HepG2 (cell line): ENCODE measurements at places on chromosomes 5 and 9. TPM values are rescaled to one million over a fixed set of nuclear protein-coding genes. Genes with fewer than 3 reads are reported as not detected.

Gene APBA1
- total RNA-seq: 0.15 TPM in 1 of 2 replicates, not detected in the other

DNA sequence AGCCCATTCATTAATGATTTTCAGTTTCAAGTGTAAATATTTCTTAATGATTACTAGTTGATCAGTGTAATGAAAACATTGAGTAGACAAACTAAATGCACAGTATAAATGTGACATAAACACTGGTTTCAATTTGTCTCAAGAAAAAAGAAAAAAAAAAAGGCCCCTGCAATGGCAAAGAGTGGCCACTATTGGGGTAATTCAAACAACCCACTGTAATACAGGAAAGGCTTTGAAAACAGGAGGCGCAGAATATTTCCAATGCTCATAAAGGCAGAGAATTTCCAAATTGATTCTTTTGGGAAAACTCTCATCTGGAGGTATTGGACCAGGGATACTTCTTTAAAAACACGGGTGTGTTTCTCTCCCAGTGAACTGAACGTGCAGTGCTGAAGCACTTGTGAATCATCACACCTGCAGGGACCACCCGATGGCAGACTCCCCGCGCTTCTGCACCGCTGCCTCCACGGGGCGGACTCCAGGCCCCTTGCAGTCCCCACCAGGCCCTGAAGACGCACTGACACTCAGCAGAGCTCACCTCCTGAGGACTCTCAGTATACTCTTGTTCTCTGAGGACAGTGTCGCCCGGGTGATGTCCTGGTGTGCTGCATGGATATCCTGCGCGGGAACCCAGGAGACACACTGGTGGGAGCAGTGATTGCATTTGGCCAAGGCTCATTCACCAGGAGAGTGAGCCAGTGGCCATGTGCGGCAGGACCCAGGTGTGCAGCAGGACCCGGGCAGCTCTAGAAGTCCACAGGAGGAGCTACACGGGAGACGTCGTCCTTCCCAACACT lies 227.6 kb upstream of the IRX4 start:
- no peak for DNase-seq

Gene RGMB
- 2.3 and 3.8 TPM in 2 replicates for total RNA-seq

Gene POU5F2
- 0.10 and 0.38 TPM in 2 replicates for total RNA-seq

Gene SPATA31E1
- not detected in 2 replicates for total RNA-seq

GRCh38 chr5:123830575-123830974 lies 318.6 kb downstream of the CSNK1G3 start:
- no peak for DNase-seq

- DNase-seq: no peak
Measured at GRCh38 chr9:128399861-128400260, 20.8 kb upstream of the CERCAM start.

Gene DMXL1
- 18.6 and 22.9 TPM in 2 replicates for total RNA-seq

- no peak for DNase-seq
Measured at GRCh38 chr9:109779711-109780452, at the start of gene PALM2AKAP2. TSS of gene PALM2AKAP2 (plus strand) at chr9:109780198. CDS start at chr9:109780489, 291 bp downstream.

GRCh38 chr9:87229108-87229507 lies 268.6 kb upstream of the DAPK1 start:
- DNase-seq: no peak

Gene FCN1
- total RNA-seq: not detected in 2 replicates

DNA sequence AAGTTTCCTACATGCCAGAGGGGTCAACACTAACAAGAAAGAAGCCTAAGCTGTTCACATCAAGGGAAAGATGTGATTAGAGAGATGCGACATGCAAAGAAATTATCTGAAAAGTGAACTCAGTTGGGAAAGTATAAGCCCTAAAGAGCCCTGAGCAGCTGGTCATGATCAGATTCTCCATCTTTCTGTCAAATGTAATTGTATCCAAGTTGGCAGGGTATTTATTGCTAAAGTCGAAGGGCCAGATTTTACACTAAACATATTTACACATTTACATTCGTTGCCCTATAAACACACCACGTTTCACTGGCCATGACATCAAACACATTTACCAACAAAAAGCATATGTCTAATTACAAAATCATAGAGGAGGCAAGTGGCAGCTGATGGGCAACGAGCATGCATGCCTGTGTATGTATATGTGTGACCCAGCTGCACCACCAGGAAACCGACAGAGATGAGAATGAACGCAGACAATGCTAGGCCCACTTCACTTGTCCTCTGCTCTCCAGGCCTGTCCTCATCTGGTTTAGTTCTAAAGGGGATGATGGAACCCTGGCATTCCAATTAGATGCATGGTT lies 6.3 kb downstream of the FOXD1 start:
- no peak for DNase-seq

Gene PTGES
- 0.07 TPM in 1 of 2 replicates, not detected in the other for total RNA-seq

DNA sequence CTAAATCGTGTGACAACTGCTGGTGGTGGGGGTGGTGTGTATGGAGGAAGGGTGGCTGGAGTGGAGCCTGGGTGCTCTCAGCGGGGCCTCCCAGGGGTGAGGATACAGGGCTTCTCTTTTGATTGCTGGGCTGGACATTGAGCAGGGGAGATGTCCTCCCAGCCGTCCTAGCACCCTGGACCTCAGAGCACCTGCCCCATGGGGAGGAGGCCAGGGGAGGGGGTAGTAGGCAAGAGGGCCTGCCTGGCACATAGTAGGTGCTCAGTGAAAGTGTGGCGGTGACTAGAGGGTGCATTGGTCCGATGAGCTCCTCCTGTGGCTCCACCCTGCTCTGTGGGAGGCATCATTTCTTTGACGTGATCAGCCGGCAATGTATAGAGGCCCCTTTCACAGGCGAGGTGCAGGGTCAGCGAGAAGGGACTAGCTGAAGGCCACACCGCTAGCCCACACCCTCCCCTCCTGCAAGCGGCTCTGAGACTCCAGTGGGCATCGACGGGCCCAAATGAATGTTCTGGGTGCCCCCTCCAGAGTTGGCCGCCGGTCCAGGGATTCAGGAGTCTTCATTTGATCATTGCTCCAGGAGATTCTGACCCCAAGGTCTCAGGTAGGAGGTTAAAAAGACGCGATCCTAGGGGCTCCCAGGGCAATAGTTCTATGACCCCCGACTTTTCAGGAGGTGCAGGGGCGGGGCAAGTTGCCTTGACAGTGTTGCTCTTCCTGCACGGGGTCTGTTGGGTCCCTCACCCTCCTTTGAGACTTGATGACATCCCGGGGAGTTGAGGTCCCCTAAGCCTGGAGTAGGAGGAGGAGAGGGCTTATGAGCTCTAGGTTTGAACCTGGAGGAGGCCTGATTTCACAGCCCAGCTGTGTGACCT lies 255.5 kb downstream of the PBX3 start:
- DNase-seq: no peak

Gene SHROOM1
- total RNA-seq: 8.9 and 18.2 TPM in 2 replicates

- no peak for DNase-seq
Measured at GRCh38 chr5:109223531-109223930, 186.2 kb downstream of the PJA2 start.

DNA sequence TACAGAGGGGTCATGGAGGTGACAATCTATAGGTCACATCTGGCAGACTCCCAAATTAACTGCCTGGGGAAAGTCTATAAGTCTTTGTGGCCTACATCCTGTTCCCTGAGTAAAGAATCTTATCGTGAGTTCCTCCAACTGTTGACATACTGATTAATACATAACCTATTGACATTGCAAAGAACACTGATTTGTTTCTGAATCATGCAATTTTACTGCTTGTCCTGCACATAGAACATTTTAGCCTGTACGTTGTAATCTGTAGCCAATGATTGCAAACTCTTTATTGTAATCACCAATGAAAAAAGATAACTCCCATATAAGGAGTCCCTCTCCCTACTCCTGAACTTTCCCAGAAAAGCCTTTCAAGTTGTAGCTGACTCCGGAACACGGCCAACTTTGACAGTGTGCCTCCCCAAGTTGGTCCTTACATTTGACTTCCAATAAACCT lies 18.8 kb upstream of the OR2K2 start:
- peak; percentile 94 for DNase-seq

Gene IFNB1
- not detected in 2 replicates for total RNA-seq

DNA sequence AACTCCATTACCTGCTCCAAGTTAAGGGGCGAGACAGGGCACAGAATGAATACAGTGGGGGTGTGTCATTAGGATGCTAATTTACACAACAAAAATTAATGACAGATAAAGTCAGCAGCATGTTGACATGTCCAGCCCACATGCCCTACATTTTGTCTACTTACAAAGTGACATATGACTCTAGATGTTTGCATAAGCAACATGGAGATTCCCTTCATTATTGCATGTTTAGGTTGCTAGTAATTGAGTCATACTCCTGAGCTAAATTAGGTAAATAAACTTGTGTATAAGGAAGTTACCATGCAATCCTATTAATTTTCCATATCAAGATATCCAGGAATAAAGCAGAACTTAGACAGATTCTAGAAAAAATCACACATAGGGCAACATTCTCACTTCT lies 232.2 kb downstream of the PDE4D start:
- DNase-seq: peak; percentile 1

GRCh38 chr5:56918054-56918453 lies 8.7 kb downstream of the SETD9 start:
- peak; percentile 55 for DNase-seq

DNA sequence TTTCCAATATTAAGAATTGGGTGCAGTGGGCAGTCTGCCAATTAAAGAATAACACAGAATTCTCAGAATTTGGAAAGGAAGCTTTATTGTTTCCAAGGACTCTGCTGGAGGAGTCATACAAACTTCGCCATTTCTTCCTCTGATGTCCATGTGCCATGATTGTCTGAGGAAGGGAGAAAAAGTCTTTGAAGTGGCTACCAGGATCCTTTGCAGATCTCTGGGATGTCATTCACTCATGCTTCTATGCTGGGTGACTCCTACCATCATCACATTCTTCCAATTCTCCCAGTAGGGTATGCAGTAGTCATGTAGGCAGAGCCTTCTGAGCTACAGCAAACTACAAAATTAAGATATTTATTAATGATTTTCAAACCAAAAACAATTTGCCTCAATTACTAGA lies 3.2 kb upstream of the SMAD5 start:
- DNase-seq: no peak

DNA sequence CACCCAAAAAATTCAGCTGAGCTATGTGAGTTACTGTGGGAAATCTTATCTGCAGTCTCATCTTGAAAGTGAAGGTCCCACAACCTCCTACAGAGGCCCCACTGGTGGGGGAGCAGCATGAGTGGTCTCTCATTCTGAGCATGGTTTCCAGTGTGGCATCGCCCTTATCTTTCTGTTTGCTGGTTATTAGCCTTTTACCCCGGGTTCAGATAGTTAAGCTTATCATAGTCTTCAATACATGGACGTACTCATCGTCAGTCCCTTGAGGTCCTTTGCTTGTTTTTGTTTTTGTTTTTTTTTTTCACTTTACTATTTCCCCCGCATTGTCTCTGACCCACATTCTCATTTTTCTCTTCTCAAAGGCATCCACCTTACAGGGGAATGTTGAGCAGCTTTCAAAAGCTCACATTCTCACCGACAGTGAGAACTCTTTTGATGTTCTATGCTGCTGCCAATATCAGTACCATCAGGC lies 7.7 kb upstream of the HAVCR2 start:
- DNase-seq: no peak

GRCh38 chr5:38612851-38613250 lies 56.4 kb upstream of the LIFR start:
- no peak for DNase-seq

DNA sequence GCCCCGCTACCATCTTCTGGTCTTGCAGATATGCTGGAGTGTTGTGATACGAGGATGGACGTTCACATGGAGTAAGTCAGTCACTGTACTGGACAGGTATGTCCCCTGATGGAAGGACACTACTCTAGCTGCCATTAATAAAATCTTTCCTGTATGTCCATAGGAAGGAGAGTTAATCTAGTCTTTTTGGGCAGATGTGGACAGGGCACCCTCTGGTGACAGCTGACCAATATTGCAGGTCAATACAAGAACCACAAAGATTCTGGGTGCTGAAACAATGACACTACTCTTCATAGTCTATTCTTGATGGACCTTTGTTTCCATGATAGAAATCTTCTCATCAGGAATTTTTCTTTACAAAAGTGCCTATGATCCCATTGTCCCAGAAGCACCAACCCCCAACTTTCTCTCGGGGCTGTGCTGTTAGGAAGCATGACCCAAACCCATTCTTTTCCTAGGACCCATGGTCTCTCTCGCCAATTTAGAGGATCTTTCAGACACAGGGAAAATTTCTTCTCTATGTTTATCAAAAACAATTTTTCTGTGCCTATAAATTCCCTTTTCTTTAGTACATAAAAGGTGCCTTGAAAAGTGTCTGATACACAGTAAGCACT lies 376.9 kb downstream of the DTWD2 start:
- peak; percentile 10 for DNase-seq
